ENCODE measurements at places on chromosomes 7 and 10.

- DNase-seq: peak; percentile 64
Observed at GRCh38 chr10:125123476-125124114, 36.8 kb downstream of the CTBP2 start.

- DNase-seq: no peak
Observed at GRCh38 chr7:158313931-158314330, 273.7 kb downstream of the PTPRN2 start.

GRCh38 chr10:73879296-73880173, 5.2 kb upstream of the CAMK2G start:
- DNase-seq: peak; percentile 80

DNA sequence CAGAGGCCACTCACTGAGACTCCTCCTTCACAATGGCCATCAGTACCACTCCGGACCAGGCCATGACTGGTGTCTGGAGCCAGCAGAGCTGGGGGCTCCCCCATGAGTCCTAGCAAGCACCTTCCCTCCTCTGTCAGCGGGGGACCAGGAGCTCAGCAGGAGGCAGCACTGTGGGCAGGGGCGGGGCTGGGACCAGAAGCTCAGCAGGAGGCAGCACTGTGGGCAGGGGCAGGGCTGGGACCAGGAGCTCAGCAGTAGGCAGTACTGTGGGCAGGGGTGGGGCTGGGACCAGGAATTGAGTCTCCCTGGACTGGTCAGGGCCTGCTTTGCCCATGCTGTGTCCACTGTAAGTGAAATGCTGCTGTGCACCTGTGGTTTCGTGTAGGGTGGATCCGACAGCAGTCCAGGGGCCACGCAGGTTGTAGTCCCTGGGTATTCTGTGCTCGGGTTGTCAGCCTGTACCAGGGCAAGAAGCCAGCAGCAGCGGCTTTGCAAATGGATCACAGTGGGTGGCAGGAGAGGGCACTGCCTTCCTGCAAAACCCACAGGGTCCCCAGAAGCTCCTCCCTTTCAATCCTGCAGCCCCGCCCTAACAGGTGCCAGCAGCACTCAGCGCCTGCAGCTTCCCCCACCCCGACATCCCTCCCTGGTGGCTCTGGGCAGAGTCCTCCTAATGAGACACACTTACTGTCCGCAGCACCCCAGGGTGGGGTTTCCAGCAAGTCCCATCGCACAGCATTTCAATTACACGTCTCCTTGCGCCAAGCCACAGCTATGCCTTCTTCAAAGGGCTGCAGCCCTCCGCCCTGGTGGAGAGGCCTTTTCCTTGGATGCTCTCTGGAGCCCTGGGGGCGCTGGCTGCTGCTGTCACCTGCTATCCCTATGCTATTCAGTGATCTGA, 220.5 kb downstream of the TCERG1L start:
- no peak for DNase-seq

GRCh38 chr7:138025215-138026186, 23.6 kb upstream of the CREB3L2 start:
- no peak for DNase-seq

GRCh38 chr10:105774351-105774750, 1133.3 kb downstream of the SORCS3 start:
- DNase-seq: no peak

DNA sequence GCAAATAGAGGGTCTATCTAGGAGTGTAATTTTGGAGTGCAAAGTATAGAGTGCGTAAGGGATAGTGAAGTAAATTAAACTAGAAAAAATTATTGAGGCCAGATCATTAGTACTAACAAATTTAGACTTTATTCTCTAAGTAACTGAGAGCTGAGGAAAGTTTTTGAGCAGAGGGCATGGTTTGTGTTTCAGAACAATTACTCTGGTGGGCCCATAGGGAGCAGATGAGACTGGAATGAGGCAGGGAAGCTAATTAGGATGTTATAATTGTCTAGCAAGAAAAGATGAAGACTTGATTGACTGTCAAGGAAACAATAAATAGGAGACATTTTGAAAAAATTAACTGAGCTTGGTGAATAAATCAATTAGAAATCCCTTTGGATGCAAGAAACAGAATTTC, 37.8 kb upstream of the IMMP2L start:
- DNase-seq: no peak

DNA sequence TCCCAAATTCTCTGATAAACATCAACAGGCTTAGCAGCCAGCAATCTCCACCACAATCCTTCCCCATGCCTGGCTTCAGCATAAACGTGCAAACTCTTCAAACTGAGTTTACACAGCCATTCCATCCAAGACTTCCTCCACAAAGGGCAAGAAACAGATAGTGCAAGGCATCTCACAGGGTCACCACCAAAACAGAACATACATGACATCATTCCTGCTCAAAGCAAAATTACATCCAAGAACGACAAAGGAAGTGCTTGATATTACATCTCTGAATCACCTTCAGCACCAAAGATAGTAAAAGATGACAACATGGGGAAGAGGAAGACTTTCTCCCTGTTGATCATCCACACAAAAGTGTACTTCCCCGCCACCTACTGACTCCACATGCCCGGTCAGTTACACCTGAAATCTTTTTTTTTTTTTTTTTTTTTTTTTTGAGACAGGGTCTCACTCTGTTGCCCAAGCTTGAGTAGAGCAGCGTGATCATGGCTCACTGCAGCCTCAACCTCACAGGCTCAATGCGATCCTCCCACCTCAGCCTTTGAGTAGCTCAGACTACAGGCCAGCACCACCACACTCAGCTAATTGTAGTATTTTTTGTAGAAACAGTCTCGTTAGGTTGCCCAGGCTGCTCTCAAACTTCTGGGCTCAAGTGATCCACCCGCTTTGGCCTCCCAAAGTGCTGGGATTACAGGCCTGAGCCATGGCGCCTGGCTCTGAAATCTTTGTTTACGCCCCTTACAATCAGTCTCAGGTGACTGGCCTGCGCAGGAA, 127.5 kb downstream of the PARD3 start:
- no peak for DNase-seq

GRCh38 chr10:30348378-30348776, 701 bp downstream of the MTPAP start:
- no peak for DNase-seq

GRCh38 chr7:134415700-134416099, 43.2 kb downstream of the AKR1B1 start:
- no peak for DNase-seq

GRCh38 chr10:124912101-124912886, 29.6 kb upstream of the ZRANB1 start:
- DNase-seq: no peak

DNA sequence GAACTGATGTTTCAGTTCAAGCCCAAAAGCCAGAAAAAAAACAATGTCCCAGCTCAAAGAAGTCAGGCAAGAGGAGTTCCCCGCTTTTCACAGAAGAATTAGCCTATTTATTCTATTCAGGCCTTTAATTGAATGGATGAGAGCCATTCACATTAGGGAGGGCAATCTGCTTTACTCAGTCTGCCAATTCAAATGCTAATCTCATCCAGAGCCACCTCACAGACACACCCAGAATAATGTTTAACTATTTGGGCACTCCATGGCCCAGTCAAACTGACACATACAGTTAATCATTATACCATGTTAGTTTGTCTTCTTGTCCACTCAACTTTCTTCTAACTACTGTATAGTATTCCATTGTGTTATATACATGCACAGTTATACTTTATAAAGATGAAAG, 2.6 kb upstream of the NPSR1 start:
- DNase-seq: no peak

GRCh38 chr7:107579554-107579884, 527 bp upstream of the BCAP29 start:
- DNase-seq: no peak

DNA sequence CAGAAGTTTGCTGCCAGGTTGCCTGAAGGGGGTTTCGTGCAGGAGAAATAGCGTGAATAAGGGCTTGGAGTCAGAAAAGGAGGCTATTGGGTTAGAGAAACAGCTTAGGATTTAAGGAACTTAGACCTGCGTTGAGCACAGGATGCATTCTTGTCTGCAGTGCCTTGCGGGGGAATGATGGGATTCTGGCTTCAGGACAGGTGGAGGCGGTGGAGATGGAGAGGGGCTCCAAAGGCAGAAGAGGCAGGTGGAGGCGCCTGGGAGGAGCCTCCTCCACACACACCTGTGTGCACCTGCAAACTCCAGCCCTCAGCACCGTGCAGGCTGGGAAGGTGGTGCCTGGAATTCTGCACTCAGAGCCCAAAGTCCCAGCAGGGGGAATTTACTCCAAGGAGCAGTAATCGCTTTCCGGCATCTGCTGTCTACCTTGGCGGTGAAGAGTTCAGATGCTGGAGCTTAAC, 1.8 kb downstream of the CLIP2 start:
- no peak for DNase-seq

DNA sequence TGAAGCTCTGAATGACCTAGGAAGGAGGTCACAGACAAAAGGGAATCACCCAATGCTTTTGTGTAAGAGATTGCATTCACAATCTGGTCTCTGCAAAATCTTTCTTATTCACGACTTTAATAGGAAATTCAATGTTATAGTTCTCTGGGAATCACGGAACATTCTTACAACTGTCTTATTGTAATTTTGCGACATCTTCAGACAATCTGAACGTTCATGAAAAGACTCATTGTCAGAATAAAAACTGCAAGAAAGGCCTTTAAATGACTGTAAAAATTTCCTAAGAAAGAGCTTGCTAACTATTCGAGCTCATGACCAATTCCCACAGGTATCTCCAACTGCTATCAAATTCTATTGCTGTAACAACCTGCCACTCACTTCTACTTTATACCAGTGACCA, 130.7 kb downstream of the DGKI start:
- DNase-seq: no peak

DNA sequence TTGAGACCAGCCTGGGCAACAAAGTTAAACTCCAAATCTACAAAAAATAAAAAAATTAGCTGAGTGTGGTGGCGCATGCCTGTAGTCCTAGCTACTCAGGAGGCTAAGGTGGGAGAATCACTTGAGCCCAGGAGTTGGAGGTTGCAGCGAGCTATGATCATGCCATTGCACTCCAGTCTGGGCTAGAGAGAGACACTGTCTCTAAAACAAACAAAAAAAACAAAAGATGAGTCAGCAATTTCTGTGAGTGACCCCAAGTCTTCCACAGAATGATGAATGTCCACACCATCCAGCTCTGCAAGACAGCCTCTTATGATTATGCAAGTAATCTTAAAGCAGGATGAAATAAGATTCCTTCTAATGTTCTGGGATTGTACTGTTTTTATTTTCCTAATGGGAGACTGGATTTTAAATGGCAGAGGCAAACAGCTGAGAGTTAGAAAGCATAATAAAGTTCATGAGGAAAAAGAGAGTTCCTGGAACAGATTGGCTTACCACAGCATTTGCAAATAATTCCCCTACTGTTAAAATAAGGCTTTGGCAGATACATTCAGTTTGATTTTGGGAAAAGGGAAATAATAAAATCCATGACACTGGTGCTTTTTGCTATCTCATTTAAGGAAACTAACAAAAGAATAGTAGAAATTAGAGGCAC, 18.9 kb upstream of the PRKAR2B start:
- DNase-seq: no peak

- DNase-seq: no peak
Observed at GRCh38 chr7:127758105-127758504, 106.1 kb downstream of the SND1 start.

GRCh38 chr10:4541292-4541691, 284.7 kb upstream of the AKR1E2 start:
- DNase-seq: no peak

GRCh38 chr10:77290528-77291155, 347.0 kb downstream of the KCNMA1 start:
- no peak for DNase-seq

GRCh38 chr10:24133835-24134234, 75.1 kb upstream of the KIAA1217 start:
- no peak for DNase-seq

- no peak for DNase-seq
Observed at GRCh38 chr10:63013755-63014154, 119.4 kb upstream of the NRBF2 start.

GRCh38 chr7:120334475-120334874, 61.5 kb downstream of the KCND2 start:
- no peak for DNase-seq

GRCh38 chr10:114374053-114374791, 30.1 kb downstream of the AFAP1L2 start:
- peak; percentile 86 for DNase-seq

DNA sequence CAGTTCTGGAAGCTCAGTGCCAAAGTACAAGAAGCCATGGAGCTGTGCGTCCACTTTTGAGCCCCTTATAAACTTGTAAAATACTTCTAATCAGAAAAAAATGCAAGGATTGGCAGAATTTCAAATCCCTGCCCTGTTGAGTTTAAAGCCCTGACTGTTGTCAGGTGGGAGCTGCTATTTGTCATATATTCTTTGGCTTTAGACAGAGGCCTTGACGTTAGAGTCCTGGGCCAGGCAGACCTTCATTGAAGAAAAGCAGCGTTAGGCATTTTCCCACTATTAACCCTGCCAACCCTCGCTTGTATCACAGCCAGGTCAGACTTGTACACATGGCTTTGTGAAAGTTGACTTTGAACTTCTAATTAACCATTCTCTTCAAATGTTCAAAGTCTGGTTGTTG, 155.4 kb downstream of the TWIST1 start:
- no peak for DNase-seq

- DNase-seq: no peak
Observed at GRCh38 chr10:4701016-4701415, 125.0 kb upstream of the AKR1E2 start.

GRCh38 chr10:74039561-74040145, 41.7 kb downstream of the VCL start:
- DNase-seq: peak; percentile 40

DNA sequence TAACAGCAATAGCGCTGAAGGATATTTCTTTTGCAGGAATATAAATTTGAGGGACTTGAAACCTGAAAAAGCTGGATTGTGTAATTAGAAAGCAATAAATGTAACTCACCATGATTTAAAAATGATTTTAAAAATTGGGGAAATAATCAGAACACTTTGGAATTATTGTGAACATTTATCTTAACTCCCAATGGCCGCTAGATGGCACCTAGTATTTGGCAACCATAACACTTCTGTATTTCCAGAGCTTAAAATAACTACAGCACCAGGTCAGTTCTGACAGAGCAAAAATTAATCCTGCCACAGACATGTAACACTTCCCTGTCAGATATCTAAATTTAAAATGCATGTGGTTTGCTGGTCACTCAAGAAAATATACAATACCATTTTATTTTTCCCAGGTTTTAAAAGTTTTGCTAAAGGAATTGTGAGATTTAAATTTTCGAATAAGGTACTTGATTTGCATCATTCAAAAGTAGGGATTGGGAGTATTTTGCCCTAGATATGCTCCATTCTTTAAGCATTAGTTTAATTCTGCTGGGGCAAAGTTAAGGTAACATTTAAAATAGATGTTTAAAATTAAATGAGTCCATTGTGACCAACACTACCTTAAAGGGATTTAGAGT, 144.5 kb downstream of the PPP1R3A start:
- no peak for DNase-seq

GRCh38 chr10:99421233-99421739, 9.1 kb downstream of the GOT1 start:
- no peak for DNase-seq

- DNase-seq: no peak
Observed at GRCh38 chr7:129470411-129470810, 31.9 kb upstream of the SMKR1 start.

- no peak for DNase-seq
Observed at GRCh38 chr7:45116048-45116447, 4.6 kb upstream of the TBRG4 start.

All from left hindlimb (tissue), 1 donor.